Neural progenitor cell (in vitro differentiated cells): ENCODE measurements at places on chromosomes 12 and 14. TPM values are rescaled to one million over a fixed set of nuclear protein-coding genes. Genes with fewer than 3 reads are reported as not detected.

DNA sequence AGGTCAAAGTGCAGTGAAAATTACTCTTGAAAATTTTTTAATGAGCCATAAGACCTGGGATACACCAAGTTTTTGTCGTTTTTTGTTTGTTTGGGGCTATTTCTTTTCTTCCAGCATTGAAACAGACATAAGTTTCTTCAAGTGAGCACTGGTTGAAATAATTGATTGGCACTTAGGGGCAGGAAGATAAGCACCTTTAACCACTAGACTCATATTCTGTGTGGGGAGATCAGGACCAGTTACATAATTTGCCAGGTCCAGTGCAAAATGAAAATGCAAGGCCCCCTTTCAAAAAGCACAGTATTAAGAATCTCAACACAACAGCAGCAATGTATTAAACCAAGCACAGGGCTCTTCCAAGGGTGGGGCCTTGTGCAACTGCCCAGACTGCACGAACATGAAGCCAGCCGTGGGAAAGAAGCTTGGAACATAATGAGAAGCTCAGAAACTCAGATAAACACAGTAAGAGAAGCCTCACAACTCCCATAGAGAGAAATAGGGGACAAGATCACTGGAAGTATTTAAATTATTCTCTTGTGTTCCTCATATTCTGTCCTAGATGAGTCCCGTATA lies 3.2 kb upstream of the TCP11L2 start:
- H3K27me3 ChIP-seq: peaks cover 7% of the 10 kb centered on the region
- peaks cover 10% of the 10 kb centered on the region for H3K4me1 ChIP-seq
- no peaks in the 10 kb centered on the region for H3K36me3 ChIP-seq

DNA sequence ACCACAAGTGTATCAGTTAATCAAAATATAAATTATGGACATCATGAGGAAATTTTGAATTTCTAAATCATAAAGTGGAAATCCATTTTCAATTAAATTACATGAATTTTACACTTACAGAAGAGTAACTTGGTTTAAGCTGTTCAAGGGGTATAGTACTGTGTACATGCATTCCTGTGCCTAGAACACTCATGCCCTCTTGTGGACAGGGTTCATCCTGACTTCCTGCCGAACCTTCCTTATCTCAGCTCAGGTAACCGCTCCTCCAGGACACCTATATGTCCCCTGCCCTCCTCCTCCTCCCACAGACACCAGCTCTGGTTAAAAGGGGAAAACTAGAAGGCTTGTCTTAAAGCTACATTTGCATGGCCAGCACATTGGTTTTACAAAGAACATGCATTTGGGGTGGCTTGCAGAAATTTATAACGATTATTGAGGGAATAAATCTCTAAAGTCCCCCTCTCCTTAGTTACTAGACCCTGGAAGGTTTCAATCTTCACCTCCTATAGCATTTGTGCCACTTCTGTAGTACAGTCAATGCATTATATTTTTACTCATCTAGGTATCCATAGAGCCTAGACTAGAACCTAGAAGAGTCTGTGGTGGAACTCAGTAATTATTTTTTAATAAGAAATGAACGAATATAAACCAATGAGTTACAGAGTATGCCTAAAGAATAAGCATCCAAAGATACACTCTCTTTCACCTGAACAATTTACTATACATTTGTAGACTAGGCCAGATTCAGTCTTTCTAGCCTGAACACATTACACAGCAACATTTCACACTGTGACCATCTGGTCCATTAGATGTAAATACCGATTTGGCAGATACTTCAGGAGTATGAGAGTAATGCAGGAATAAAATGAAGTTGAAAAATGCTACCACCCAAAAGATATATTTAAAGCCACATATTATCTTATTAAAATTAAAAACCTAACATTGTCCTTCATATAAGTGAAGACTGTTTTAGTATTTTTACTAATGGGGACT lies 345.6 kb downstream of the PAWR start:
- H3K27ac ChIP-seq: no peak overlapping the region
- H3K4me3 ChIP-seq: no peak overlapping the region
- H3K36me3 ChIP-seq: no peaks in the 10 kb centered on the region
- H3K27me3 ChIP-seq: no peaks in the 10 kb centered on the region

GRCh38 chr12:95763809-95764253 lies 26.7 kb downstream of the NTN4 start:
- no peaks in the 10 kb centered on the region for H3K27me3 ChIP-seq
- H3K4me3 ChIP-seq: no peak overlapping the region
- H3K36me3 ChIP-seq: no peaks in the 10 kb centered on the region
- H3K4me1 ChIP-seq: peaks cover 19% of the 10 kb centered on the region

DNA sequence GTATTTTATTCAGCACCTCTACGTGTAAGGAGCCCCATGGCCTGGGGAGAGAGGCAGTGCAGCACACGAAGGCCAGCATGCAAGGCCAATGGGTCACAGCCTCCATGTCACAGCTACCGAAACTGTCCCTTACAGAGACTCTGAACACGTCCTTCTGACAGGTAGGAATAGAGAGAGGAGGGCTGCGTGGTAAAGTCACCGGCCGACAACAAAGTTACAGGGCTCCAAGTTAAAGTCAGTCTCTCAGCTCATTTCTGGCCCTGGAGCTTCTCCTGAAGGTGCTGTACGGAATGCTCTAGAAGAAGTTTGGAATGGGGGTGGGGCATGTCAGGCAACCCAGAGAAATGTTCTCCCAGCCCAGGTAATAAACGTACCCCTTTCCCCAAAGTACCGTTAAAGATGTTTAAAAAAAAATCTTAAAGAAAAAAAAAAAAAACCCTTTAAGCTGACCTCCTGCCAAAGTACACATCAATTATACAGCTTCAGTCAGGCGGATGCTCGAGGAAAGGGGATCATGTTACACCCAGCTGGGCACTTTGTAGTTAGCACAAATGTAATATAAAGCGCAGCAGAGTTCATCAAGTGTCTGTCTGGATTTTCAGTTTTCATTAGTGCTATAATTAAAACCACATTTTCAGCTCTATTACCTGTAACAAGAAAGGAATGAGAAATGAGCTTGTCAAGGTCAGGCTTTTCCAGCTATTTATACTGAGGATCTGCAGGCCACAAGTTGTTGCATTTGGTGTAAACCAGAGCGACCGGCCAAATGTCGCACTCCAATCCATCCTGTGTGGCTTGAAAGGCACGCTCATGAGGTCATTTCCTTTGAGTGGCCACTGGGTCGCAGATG lies 53.3 kb upstream of the CDKN3 start:
- no peak overlapping the region for H3K4me3 ChIP-seq
- H3K4me1 ChIP-seq: peaks cover 15% of the 10 kb centered on the region
- H3K27ac ChIP-seq: no peak overlapping the region

GRCh38 chr12:66119870-66120241 lies 10.7 kb downstream of the LLPH start:
- H3K4me3 ChIP-seq: no peak overlapping the region
- no peak overlapping the region for H3K27ac ChIP-seq
- H3K36me3 ChIP-seq: no peaks in the 10 kb centered on the region
- H3K4me1 ChIP-seq: peaks cover 4% of the 10 kb centered on the region
- H3K27me3 ChIP-seq: no peaks in the 10 kb centered on the region
- no peak for DNase-seq

- peaks cover 7% of the 10 kb centered on the region for H3K27me3 ChIP-seq
- peak; percentile 90 for DNase-seq
- peaks cover 10% of the 10 kb centered on the region for H3K4me1 ChIP-seq
- peak overlapping the region; percentile 75 for H3K4me3 ChIP-seq
Measured at GRCh38 chr14:21071225-21072030, 1.3 kb downstream of the ARHGEF40 start.

DNA sequence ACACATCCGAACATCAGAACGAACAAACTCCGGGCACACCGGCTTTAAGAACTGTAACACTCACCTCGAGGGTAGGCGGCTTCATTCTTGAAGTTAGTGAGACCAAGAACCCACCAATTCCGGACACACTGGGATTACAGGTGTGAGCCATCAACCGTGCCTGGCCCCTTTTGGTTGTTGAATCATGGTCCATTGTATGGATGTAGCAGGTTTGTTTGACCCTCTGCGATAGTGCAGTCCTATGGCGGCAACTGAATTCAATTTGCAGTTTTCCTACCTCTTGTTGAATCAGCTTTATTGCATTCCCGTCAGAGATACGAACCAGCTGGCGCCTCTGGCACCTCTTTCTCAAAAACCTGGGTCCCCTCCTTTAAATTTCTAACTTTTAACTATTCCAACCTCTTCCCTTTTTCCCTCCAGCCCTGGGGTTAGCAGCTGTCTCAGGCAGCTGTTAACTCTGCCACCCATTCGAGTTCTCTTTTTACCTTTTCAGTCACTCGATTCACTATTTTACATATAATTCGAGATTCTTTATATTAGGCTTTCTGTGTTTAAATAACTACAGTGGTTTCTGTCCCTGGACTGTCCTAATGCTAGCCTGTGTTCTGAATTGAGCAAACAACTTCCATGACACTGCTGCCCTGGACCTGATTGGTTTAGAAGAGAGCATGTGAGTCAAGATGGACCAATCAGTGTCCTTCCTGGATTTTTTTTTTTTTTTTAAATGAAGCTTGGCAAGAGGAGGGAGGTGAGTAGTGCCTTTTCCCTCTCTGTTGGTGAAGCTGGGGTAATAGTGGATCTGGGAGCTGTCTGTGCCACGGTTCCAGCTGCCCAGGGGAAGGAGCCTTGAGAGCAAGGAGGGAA lies 261.5 kb downstream of the PCNX1 start:
- H3K4me1 ChIP-seq: no peaks in the 10 kb centered on the region
- H3K27me3 ChIP-seq: no peaks in the 10 kb centered on the region
- no peaks in the 10 kb centered on the region for H3K36me3 ChIP-seq
- no peak overlapping the region for H3K27ac ChIP-seq
- no peak overlapping the region for H3K4me3 ChIP-seq

DNA sequence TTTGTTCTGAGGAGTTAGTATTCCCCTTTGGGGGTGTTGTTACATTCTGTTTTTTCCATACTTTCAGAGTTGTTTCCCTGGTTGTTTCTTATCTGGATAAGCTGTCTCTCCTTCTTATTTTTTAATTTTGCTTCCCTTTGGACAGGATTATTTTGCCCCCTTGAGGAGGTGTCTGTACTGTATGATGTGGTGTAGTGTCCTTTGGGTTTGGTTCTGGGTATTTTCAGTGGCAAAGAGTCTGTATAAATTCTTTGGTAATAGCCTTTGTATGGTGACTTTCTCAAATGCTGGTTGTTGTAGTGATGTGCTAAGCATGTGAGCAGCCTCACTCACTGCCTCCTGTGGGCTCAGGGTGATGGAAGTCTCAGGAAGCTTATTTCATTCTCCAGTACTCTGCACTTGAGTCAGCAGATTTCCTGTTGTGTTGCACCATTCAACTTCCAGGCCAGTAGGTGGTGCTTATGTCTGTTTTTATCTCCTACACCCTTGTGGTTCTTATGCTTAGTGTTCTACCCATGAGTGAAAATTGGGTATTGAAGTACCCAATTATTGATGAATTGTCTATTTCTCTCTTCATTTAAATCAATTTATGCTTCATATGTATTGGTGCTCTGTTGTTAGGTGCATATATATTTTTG lies 103.3 kb upstream of the PMCH start:
- no peaks in the 10 kb centered on the region for H3K27me3 ChIP-seq
- H3K36me3 ChIP-seq: no peaks in the 10 kb centered on the region
- no peak overlapping the region for H3K27ac ChIP-seq
- H3K4me3 ChIP-seq: no peak overlapping the region

- no peaks in the 10 kb centered on the region for H3K36me3 ChIP-seq
- H3K27ac ChIP-seq: no peak overlapping the region
- H3K4me1 ChIP-seq: no peaks in the 10 kb centered on the region
- H3K4me3 ChIP-seq: no peak overlapping the region
Measured at GRCh38 chr14:24806061-24806678, 172.2 kb upstream of the GZMB start.

- H3K27ac ChIP-seq: no peak overlapping the region
- no peaks in the 10 kb centered on the region for H3K27me3 ChIP-seq
- no peak for DNase-seq
- no peaks in the 10 kb centered on the region for H3K4me1 ChIP-seq
- no peak overlapping the region for H3K4me3 ChIP-seq
- H3K36me3 ChIP-seq: no peaks in the 10 kb centered on the region
Measured at GRCh38 chr14:100250732-100251465, 12.0 kb downstream of the YY1 start.

DNA sequence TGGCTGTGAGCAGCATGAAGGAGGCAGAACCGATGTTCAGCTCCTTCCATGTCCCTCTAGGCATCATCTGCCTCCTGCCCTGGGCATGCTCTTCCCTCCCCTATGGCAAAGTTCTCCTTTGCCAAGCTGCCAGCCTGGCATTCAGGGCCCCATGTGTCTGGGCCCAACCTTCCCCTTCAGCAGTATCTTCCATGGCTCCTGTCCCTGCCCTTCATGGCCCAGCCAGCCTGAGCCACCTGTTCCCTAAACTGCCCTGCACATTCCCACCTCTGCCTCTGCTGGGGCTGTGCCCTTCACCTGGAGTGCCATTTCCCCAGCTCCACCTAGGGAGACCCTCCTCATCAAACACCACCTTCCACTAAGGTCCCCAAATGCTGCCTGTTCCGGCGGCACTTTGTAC lies 74.0 kb upstream of the TCL1A start:
- H3K27me3 ChIP-seq: no peaks in the 10 kb centered on the region
- no peaks in the 10 kb centered on the region for H3K4me1 ChIP-seq
- H3K36me3 ChIP-seq: no peaks in the 10 kb centered on the region
- H3K27ac ChIP-seq: no peak overlapping the region
- H3K4me3 ChIP-seq: no peak overlapping the region

DNA sequence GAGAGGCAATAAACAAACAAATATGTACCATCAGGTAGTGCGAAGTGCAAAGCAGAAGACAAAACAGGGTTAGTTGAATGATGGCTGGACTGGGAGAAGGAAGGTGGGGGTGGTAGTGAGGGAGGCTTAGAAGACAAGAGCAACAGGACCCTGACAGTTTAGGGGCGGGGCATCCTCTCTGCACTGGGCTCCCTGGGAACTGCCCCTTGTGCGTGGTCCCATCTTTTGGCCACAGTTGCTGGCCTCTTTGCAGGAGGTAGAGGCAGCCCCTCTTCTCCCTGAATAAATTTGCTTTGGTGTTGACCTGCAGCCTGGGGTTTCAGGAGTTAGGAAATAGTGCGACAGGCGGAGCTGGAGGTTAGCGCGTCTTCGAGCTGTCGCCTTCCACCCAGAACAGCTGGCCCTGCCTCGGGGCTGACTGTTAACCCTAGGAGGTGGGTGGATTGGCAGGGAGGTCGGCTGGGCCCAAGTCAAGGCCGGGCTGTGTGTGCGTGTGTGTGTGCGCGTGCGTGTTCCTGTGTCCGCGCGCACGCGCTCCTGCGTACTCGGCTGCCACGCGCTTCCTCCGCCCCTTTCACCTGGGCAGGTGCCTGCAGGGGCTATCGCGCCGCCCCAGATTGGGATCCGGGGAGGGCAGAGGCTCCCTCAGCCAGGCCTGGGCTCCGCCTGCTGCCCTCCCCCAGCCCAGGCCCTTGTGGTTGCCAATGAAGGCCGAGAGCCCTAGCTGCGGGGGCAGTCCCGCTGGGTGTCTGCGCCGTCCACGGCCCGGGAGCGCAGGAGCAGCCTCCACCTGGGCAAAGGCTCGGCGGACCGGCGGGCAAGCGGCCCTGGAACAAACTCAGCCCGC lies 180.8 kb downstream of the ADCK1 start:
- H3K4me3 ChIP-seq: peak overlapping the region; percentile 52
- DNase-seq: peak; percentile 47
- no peak overlapping the region for H3K27ac ChIP-seq
- no peaks in the 10 kb centered on the region for H3K36me3 ChIP-seq
- peaks cover 22% of the 10 kb centered on the region for H3K27me3 ChIP-seq
- peaks cover 13% of the 10 kb centered on the region for H3K4me1 ChIP-seq

Gene GPR84
- not detected in 2 replicates for total RNA-seq

Gene TMPRSS12
- total RNA-seq: not detected in 2 replicates
